ENCODE measurements at places on chromosomes 12 and 14. TPM values are rescaled to one million over a fixed set of nuclear protein-coding genes. Genes with fewer than 3 reads are reported as not detected.
A peak's percentile ranks its signal among the peaks of the same experiment; 100 is the strongest.

DNA sequence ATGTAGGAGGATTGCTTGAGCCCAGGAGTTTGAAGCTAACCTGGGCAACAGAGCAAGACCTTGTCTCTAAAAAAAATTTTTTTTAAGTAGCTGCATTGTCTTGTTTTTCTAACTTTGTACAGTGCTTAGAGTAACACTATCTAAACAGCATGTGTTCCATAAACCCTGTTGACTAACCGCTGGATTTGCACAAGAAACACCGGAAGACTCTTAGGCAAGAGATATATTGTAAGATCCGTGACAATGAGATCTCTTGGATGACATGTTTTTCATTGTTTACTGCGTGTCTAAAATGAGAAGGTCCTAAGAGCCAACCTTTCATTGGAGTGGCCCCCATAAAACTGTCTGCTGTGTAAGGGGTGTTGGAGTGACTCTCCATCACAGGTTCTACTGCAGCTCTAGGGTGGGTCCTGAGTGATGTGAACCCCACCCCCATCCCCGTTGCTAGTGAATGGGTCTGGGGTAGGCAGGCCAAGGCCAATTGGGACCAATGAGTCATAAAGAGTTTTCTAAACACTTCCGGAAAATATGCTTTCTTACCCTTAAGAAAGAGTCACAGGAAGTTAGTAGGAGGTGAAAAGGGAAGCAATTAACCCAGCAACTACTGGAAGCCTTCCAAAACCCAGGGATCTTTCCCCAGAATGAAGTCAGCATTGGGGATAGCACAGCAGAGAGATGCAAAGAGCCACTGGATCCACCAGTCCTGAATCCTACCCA lies 24.3 kb upstream of the PCNX1 start:
- DNase-seq, result no peak
- no peaks in the 10 kb centered on the region for H3K27me3 ChIP-seq
- H3K36me3 ChIP-seq, result no peaks in the 10 kb centered on the region
- H3K4me3 ChIP-seq, result no peak overlapping the region
- H3K4me1 ChIP-seq, result peaks cover 53% of the 10 kb centered on the region

COPZ1 gene
- total RNA-seq, result 115 TPM

DNA sequence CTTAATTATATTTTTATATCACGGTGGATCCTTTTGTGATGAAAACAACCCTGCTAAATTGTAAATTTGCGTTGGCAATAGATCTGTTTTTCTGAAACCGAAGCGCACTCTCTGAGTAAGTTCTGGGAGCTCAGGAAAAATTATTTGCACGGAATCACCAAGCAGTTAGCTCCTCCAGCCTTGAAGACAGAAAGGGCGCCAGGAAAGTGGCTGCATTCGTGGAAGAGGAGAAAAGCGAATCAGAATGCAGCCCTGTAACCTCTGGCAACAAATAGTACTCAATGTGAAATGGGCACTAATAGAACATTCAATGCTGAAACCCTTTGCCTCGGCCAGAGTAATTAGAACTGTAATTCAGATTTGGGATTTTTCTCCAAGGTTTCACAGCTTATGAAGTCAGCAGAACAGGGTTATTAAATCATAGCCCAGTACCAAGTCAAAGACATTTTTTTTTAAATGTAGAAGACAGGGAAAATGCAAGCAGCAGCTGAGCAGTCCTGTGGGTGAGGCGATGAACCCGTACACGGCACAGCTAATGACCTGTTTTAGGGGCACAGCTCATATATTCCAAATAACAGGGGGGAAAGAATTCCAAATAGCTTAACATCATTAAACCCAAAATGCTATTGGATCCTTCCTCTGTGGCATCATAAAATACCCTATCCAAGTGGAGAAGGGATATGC lies 251.4 kb downstream of the EGLN3 start:
- H3K4me1 ChIP-seq, result no peaks in the 10 kb centered on the region
- no peak overlapping the region for H3K4me3 ChIP-seq
- H3K27me3 ChIP-seq, result no peaks in the 10 kb centered on the region
- DNase-seq, result no peak
- H3K36me3 ChIP-seq, result no peaks in the 10 kb centered on the region

- H3K27me3 ChIP-seq, result no peaks in the 10 kb centered on the region
- H3K4me1 ChIP-seq, result no peaks in the 10 kb centered on the region
- DNase-seq, result no peak
- H3K4me3 ChIP-seq, result no peak overlapping the region
- no peaks in the 10 kb centered on the region for H3K36me3 ChIP-seq
These were observed 215.5 kb downstream of the DPF3 start for GRCh38 chr14:72678356-72678755.

GRCh38 chr12:87796961-87797516 lies 232.2 kb downstream of the C12orf50 start:
- H3K4me3 ChIP-seq, result no peak overlapping the region
- H3K27me3 ChIP-seq, result no peaks in the 10 kb centered on the region
- H3K4me1 ChIP-seq, result no peaks in the 10 kb centered on the region

DNA sequence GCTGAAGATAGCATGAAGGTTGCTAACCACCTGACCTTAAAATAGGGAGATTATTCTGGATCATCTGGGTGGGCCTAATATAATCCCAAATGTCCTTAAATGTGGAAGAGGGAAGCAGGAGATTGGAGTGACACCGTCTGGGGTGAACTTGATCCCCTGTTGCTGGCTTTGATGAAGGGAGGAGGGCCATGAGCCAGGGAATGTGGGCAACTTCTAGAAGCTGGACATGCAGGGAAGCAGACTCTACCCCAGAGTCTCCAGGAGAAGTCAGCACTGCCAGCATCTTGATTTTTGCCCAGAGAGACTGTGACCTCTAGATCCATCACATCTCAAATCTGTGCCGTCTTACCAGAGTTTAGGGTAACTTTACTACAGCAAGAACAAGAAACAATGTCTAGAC lies 9.2 kb upstream of the KRT5 start:
- peaks cover 17% of the 10 kb centered on the region for H3K4me1 ChIP-seq
- H3K4me3 ChIP-seq, result no peak overlapping the region
- no peak overlapping the region for H3K27ac ChIP-seq
- no peak for DNase-seq
- H3K36me3 ChIP-seq, result no peaks in the 10 kb centered on the region

DNA sequence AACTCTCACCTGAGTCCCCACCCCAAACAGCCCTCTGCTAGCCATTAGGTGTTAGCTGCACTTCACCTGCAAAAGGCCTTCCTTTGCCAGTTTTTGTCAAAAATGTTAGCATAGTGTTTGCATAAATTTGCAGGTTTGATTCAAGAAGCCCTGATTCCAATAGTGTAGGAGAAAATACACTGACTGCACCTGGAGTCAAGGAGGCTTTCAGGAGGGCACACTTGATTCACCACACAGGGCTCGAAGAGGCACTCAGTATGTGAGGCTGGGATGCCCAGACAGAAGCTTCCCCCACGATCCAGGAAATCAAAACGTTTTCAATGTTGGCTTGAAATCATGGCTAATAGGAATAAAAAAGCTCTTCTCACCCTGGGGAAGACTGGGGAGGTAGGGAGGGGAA lies 40.5 kb upstream of the DDX11 start:
- H3K4me3 ChIP-seq, result no peak overlapping the region
- DNase-seq, result no peak
- no peaks in the 10 kb centered on the region for H3K4me1 ChIP-seq
- H3K36me3 ChIP-seq, result no peaks in the 10 kb centered on the region

- H3K27me3 ChIP-seq, result no peaks in the 10 kb centered on the region
- H3K36me3 ChIP-seq, result peaks cover 8% of the 10 kb centered on the region
- no peak overlapping the region for H3K27ac ChIP-seq
- H3K4me3 ChIP-seq, result no peak overlapping the region
- H3K4me1 ChIP-seq, result no peaks in the 10 kb centered on the region
These were observed 22.8 kb downstream of the DDX51 start for GRCh38 chr12:132121283-132121682.

DNA sequence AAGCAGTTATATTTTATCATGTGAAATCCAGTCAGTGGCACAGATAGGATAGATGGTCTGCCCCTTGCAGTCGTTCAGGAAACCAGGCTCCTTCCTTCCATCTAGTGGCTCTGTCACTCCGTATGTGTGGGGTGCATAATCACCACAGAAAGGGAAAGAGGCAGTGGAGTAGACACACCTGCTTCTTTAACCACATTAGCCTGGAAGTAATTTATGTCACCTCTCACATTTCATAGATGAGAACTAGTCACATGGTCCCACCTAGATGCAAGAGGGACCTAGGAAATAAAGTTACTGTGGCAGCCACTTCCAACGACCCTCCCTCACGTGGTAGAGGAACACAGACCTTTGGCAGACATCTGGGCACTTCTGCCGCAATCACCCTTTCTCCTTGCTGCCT lies 14.2 kb upstream of the RNU6-8 start:
- H3K4me3 ChIP-seq, result no peak overlapping the region
- H3K27me3 ChIP-seq, result no peaks in the 10 kb centered on the region
- no peak for DNase-seq
- no peaks in the 10 kb centered on the region for H3K36me3 ChIP-seq
- no peak overlapping the region for H3K27ac ChIP-seq
- H3K4me1 ChIP-seq, result no peaks in the 10 kb centered on the region

GRCh38 chr12:116125956-116126566 lies 151.4 kb downstream of the MED13L start:
- no peak for DNase-seq
- H3K27me3 ChIP-seq, result no peaks in the 10 kb centered on the region
- no peaks in the 10 kb centered on the region for H3K36me3 ChIP-seq

ALG10B gene
- 9.1 TPM for total RNA-seq

DNA sequence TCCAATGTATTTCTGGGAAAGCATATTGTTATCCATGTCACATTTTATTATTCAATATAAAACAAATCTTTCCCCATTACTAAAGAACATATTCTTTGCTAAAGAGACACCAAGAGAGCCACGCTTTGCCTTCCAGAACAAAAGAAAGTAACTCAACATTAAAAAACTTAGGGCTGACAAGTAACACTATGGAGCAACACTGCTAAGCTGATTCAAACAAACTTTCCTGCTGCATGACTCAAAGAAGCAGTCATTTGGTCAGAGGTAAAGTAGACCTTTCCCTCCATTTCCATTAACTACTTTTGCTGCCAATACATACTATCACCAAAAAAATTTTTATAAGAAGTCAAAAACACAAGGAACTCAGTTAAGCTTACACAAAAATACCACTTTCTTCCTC lies 83.0 kb downstream of the DENND5B start:
- DNase-seq, result no peak
- no peaks in the 10 kb centered on the region for H3K4me1 ChIP-seq
- H3K4me3 ChIP-seq, result no peak overlapping the region
- H3K27ac ChIP-seq, result no peak overlapping the region
- no peaks in the 10 kb centered on the region for H3K27me3 ChIP-seq
- H3K36me3 ChIP-seq, result no peaks in the 10 kb centered on the region

GSC gene
- total RNA-seq, result not detected

C1R gene
- 1.2 TPM for total RNA-seq

DNA sequence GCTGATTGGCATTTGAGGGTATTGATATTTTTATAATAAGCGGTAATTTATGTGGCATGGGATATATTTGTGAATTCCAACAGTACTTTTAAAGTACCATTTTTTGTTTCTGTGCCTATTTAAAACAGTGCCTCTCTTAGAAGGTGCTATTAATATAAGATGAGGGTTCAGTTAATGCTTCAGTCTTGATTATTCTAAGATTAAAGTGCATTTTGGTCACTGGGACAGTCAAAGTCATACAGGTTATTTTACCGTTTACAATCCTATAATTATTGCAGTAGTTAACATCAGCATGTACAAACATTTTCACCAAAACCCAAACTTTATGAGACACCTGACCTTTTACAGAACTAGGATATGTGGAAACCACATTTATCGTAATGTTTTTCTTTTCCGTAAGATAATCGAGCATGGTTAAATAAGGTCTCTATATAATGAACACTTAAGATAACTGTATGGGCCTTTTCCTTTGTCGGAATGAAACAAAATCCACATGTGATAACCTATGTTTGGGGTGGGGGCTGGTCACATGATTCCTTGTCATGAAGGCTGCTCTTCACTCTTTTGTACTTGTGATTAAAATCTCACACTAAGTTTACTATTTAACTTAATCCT lies 37.7 kb upstream of the DNM1L start:
- H3K27me3 ChIP-seq, result no peaks in the 10 kb centered on the region
- DNase-seq, result no peak
- no peak overlapping the region for H3K27ac ChIP-seq
- H3K36me3 ChIP-seq, result no peaks in the 10 kb centered on the region

DNA sequence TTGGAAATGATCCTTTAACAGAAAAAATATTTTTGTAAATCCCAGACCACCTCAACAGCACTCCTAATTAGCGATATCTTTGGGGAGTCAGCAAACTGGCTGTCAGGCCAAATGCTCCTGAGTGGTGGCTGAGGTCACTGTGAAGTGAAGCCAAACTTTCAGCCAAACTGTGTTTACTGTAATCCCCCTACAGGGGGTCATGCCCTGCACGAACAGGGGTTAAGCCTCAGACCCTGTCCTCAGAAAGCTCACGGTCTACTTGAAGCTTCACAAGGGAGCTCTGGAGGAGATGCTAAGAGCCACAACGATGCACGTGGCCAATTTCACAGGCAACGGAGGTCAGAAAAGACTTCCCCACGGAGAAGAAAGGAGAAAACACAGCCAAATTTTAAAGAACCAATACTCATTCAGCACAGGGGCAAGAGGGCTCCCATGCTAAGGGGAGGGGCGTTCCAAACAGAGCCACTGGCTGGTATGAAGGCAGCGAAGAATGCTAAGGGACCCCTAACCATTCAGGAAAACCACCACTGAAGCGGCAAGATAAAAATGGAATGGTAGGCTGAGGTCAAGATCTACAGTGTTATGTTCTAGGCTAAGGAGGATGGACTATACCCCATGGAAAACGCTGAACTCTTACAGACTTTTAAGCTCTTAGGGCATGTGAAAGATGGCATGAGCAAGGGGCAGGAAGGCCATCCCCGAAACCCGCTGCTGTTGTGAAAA lies 105.4 kb downstream of the ITPR2 start:
- no peaks in the 10 kb centered on the region for H3K27me3 ChIP-seq
- H3K36me3 ChIP-seq, result no peaks in the 10 kb centered on the region
- no peak for DNase-seq
- H3K27ac ChIP-seq, result no peak overlapping the region
- no peak overlapping the region for H3K4me3 ChIP-seq

GRCh38 chr14:68442828-68443629 lies 349.8 kb downstream of the ZFP36L1 start:
- no peak overlapping the region for H3K4me3 ChIP-seq
- no peaks in the 10 kb centered on the region for H3K4me1 ChIP-seq
- no peak for DNase-seq
- no peak overlapping the region for H3K27ac ChIP-seq

DNA sequence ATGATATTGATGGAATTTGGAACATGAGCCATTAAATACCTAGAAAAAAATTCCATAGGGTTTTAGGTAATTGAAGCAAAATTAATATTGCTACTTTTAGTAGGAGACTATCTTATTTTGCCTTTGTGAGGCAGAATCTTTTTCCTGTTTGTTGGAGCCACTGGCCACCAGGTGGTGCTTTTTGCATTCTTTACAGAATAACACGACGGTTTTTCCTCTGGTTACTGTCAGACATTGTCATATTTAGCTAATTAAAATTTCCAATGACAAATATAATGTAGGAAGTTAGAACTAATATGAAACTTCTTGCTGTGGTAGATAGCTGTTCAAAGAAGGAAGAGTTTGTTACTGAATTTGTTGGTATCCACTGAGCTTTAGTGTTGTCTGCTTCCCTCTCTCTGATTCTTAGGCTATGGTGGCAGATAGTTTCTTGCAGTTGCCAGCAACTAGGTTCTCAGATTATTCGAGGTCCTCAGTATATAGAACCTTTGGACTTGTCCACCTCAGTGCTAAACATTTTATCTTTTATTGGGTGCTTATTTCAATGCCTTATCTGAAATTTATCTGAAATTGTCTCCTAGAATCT lies 25.7 kb downstream of the RAB21 start:
- no peaks in the 10 kb centered on the region for H3K27me3 ChIP-seq
- H3K4me1 ChIP-seq, result no peaks in the 10 kb centered on the region
- H3K36me3 ChIP-seq, result peaks cover 4% of the 10 kb centered on the region
- H3K4me3 ChIP-seq, result no peak overlapping the region
- DNase-seq, result peak; percentile 11

- DNase-seq, result no peak
- H3K36me3 ChIP-seq, result no peaks in the 10 kb centered on the region
- peaks cover 7% of the 10 kb centered on the region for H3K27me3 ChIP-seq
- H3K4me1 ChIP-seq, result no peaks in the 10 kb centered on the region
These were observed 28.0 kb upstream of the NAA30 start for GRCh38 chr14:57362361-57362760.

Data from CD8-positive, alpha-beta memory T cell (primary cell).